Substantia nigra (tissue), 51 donors: ENCODE measurements at places on chromosomes 5 and 9.

DNA sequence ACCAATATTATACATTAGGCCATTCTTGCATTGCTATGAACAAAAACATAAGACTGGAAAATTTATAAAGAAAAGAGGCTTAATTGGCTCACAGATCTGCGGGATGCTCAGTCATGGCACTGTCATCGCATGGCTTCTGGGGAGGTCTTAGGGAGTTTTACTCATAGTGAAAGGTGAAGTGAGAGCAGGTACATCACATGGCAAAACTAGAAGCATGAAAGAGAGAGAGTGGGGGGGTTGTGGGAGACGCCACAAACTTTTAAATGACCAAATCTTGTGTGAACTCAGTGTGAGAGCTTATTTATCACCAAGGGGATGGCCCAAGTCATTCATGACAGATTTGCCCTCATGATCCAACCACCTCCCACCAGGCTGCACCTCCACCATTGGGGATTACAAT is 398.3 kb upstream of the EDIL3 start:
- DNase-seq: no peak

- DNase-seq: no peak
Observed at GRCh38 chr9:108911820-108912219, 22.1 kb downstream of the ELP1 start.

- DNase-seq: no peak
Observed at GRCh38 chr5:173944511-173944910, 44.5 kb upstream of the C5orf47 start.

DNA sequence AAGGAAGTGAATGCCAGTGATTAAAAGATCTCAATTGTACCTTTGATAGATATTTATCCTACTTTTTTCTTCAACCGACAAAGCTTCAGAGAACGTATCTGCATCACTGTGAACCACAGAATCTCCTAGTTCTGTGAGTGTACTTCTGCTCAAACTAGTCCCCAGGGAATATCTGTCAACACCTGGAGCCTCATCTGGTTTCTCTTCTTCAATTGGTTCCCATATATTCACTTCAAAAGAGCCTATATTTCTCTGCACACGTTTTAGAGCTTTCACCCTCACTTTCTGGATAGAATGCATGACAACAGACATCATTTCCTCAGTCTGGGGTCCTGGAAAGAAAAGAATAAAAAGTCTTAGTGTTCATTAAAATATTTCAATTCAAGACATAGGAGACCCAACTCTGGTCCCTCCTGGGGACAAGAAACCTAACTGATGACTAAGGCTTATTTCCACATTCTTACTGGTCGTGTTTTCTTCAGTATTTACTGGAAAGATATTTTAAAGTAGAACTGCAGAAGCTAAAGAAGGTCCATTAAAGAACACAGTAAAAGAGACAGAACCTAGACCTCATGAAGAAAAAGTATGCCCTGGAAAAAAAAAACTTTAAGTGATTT is 64.3 kb downstream of the CPLANE1 start:
- DNase-seq: no peak

GRCh38 chr5:9395706-9396105 is 150.2 kb downstream of the SEMA5A start:
- DNase-seq: no peak

GRCh38 chr9:38183994-38184568 is 115.1 kb upstream of the SHB start:
- no peak for DNase-seq

DNA sequence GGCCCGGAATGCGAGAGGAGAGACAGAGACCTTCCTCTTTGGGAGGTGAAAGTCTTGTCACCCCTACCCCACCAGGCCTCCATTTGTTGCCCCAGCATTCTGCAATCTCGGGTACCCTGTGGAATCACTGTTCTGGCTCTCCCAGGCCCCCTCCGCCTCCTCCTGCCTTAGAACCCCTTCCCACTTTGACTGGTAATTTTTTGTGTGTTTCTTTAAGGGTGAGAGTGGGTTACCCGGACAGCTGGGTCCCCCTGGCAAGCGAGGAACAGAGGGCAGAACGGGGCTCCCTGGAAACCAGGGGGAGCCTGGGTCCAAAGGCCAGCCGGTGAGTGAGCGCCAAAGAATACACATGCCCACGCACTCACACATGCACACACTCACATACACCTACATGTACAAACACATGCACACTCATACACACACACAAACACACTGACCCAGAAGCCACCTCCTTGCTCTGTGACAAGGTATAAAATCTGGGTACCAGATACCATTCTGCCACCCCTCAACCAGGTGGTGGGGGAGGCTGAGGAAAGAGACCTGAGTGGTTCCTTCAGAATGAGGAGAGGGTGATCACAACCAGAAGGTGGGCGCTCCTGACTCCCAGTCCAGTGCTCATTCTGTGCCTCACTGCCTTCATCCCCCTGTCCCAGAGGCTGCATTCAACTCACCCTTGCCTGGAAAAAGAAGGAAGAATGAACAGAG is 30.9 kb upstream of the ORM1 start:
- no peak for DNase-seq

DNA sequence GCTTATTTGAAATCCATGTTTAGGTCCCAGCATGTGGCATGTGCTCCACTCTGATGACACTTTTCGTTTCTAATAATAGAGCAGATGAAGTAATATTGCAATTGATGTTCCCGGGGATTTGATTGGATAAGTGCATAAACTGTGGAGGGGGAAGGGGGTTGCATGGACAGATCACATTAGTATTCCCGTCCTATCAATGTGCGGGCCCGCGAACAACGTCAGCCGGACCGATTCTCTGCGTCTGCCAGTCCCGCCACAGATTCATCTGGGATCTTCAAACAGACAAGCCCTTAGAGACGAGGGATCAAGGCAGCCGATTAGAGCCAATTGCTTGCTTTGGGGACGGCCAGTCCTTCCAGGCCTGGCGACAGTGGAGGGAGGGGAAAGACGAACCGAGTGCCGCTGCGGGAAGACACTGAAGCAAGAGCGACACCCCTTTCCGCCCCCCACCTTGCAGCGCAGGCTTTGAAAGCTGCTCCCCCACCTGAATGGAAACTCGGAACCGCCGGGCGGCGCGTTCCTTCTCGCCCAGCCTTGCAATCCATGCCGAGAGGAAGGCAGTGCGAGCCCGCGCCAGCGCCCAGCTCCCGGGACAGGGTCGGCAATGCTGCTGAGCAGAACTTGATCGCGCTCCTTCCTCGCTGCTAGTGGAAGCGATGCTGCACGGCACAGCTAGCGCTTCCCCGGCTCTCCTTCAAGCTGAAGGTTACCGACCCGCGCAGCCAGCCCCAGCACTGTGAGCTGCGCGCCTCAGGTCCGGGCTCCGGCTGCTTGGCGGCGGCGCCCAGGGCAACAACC is at the start of gene RGS7BP:
TSS of gene RGS7BP (plus strand) at position 247 of the 798 bp plus-strand sequence. CDS start 610 bp downstream, outside the sequence.
- DNase-seq: peak; percentile 51
